ENCODE measurements at places on chromosomes 6 and 20. TPM values are rescaled to one million over a fixed set of nuclear protein-coding genes. Genes with fewer than 3 reads are reported as not detected.

Gene DEFB112
- not detected for total RNA-seq

Gene BTN1A1
- total RNA-seq, result not detected

Gene E2F3
- total RNA-seq, result 2.3 TPM

Gene TFAP2D
- total RNA-seq, result not detected

Gene KHDRBS2
- not detected for total RNA-seq

Gene PPP1R14C
- not detected for total RNA-seq

Gene RBPJL
- not detected for total RNA-seq

Gene NKAIN2
- total RNA-seq, result not detected

Gene FANCE
- 8.9 TPM for total RNA-seq

Gene PDE10A
- 0.53 TPM for total RNA-seq

Gene HTR1B
- total RNA-seq, result 8.2 TPM

Gene RWDD1
- 26.5 TPM for total RNA-seq

Gene NHSL1
- 0.89 TPM for total RNA-seq

Gene KCNK16
- not detected for total RNA-seq

Gene RSPH9
- 0.86 TPM for total RNA-seq

Gene UTRN
- 83.5 TPM for total RNA-seq

Gene ADGB
- not detected for total RNA-seq

Gene JAG1
- 3.2 TPM for total RNA-seq

Gene SPAG4
- 9.9 TPM for total RNA-seq

Gene VGLL2
- not detected for total RNA-seq

Gene C2
- 2.0 TPM for total RNA-seq

Gene SLC22A2
- not detected for total RNA-seq

Gene HMGN3
- 56.5 TPM for total RNA-seq

Gene PI3
- not detected for total RNA-seq

Gene GABRR2
- total RNA-seq, result not detected

Gene SIRPB2
- not detected for total RNA-seq

Gene VSTM2L
- total RNA-seq, result 12.9 TPM

Gene CLPSL1
- total RNA-seq, result not detected

Gene F13A1
- total RNA-seq, result not detected

Gene PAK5
- not detected for total RNA-seq

Gene NRSN1
- total RNA-seq, result not detected

Gene SLC2A10
- 41.8 TPM for total RNA-seq

Gene ID1
- total RNA-seq, result 221 TPM

Gene DYNLT2
- 0.35 TPM for total RNA-seq

Gene ENPP3
- under 0.01 TPM for total RNA-seq

Gene ANKRD66
- total RNA-seq, result not detected

Gene DZANK1
- total RNA-seq, result 2.3 TPM

Gene TNF
- total RNA-seq, result not detected

Gene OTOR
- not detected for total RNA-seq

Gene ESR1
- total RNA-seq, result 0.86 TPM

Gene LY6G6C
- total RNA-seq, result not detected

Gene ZSCAN23
- total RNA-seq, result 0.53 TPM

Gene CRIP3
- not detected for total RNA-seq
